Tongue (tissue), 3 donors: ENCODE measurements at places on chromosomes 4 and X. TPM values are rescaled to one million over a fixed set of nuclear protein-coding genes. Genes with fewer than 3 reads are reported as not detected.

DNA sequence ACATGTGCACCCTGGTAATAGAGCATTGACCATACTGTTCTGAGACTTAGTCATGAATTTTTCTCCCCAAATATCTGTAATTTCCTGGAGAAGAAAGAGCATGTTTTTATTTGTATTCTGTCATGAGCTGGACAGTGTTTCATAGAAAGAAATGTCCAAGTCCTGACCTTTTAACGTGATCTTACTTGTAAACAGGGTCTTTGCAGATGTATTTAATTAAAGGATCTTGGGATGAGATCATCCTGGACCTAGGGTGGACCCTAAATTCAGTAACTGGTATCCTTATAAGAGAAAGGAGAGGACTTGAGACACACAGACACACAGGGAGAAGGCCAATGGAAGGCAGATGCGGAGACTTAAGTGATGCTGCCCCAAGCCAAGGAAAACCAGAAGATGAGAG, 3.6 kb downstream of the ADGRA3 start:
- no peak for DNase-seq

DNA sequence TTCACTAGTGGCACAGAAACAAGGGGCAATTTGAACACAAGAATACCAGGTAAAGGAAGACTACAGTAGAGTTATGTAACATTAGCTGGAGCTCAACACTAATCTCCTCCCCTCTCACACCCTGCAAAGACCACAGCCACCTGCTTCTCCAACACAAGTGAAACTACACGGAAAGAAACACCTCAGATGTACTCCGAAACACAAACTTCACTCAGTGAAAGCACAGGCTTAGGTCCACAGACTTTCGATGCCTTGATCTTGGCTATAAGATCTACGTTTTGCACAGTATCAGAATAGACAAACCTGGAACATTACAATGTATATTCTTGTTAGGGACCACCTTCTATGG, 7.6 kb downstream of the ACSL1 start:
- DNase-seq, result no peak

GRCh38 chr4:107746161-107746560, 26.1 kb upstream of the PAPSS1 start:
- DNase-seq, result no peak

- DNase-seq, result no peak
Observed at GRCh38 chr4:56414135-56414670, 21.2 kb downstream of the PPAT start.

- no peak for DNase-seq
Observed at GRCh38 chrX:107561468-107562215, 66.7 kb upstream of the PRPS1 start.

DNA sequence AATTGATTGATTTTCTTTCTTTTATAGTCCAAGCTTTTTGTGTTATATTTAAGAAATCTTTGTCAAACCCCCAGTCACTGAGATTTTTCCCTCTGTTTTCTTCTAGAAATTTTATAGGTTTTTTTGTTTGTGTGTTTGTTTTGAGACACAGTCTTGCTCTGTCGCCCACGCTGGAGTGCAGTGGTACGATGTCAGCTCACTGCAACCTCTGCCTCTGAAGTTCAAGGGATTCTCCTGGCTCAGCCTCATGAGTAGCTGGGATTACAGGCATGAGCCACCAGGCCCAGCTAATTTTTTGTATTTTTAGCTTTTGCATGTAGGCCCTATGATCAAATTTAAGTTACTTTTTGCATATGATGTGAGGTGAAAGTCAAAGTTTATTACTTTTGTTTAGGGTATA, 20.9 kb upstream of the FBXW7 start:
- DNase-seq, result no peak

- DNase-seq, result no peak
Observed at GRCh38 chr4:3468154-3468553, 5.0 kb downstream of the DOK7 start.

GRCh38 chrX:126338916-126339315, 172.8 kb upstream of the DCAF12L2 start:
- DNase-seq, result peak; percentile 51

GRCh38 chrX:14956813-14957582, 83.8 kb downstream of the MOSPD2 start:
- peak; percentile 26 for DNase-seq

GRCh38 chr4:38062088-38062775, 102.0 kb downstream of the PTTG2 start:
- peak; percentile 94 for DNase-seq

DNA sequence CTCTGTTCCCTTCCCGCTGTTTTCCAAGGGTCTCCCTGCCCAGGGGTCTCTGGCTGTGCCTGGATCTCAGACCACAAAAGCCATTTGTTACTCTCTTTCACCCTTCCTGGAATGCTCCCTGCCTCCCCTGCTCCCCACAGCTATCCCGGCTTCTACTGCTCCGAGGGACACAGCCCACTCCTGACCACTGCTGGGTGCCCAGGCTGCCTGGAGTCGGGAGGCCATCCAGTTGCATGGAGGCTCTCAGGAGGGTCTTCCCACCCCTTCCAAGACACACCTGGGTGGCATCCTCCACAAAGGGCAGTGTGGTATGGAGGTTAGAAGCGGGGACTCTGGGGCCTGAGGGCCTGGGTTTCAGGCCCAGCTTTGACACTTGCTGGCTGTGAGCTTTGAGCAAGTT, 101.1 kb downstream of the PPP2R2C start:
- no peak for DNase-seq

DNA sequence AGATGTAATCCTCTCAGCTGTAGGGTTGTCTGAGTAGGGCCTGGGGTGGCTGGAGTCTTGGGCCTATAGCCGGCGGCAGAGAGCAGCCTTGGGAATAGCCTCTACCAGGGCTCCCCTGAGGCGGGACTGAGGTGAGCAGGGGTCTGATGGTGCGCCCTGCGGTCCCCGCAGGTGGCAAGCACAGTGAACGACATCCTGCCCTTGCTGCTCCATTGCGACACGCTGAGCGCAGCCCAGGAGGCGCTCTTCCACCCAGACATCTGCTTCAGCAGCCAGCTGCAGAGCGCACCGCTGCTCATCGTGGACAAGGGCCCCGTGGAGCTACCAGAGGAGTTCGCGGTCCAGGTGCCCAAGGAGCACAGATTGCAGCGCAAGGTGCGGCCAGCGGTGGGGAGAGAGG, 317.0 kb downstream of the ADGRL3 start:
- no peak for DNase-seq

GRCh38 chrX:78754917-78755316, 7.4 kb downstream of the LPAR4 start:
- no peak for DNase-seq

- peak; percentile 48 for DNase-seq
Observed at GRCh38 chr4:139416073-139416673, 37.7 kb upstream of the RAB33B start.

- no peak for DNase-seq
Observed at GRCh38 chrX:23052324-23052723, 52.6 kb downstream of the DDX53 start.

- DNase-seq, result no peak
Observed at GRCh38 chrX:41802958-41803357, 79.0 kb downstream of the GPR82 start.

- DNase-seq, result no peak
Observed at GRCh38 chr4:126358041-126358440, 1043.3 kb downstream of the FAT4 start.

GRCh38 chr4:101067383-101067782, 279.9 kb downstream of the PPP3CA start:
- DNase-seq, result no peak

- peak; percentile 29 for DNase-seq
Observed at GRCh38 chr4:86595426-86595805, 1.3 kb downstream of the PTPN13 start.

- no peak for DNase-seq
Observed at GRCh38 chr4:121255986-121256750, 92.0 kb upstream of the TNIP3 start.

- no peak for DNase-seq
Observed at GRCh38 chr4:5003918-5004317, 15.3 kb downstream of the CYTL1 start.

GRCh38 chr4:88818631-88819470, 121.2 kb upstream of the NAP1L5 start:
- DNase-seq, result peak; percentile 62

GRCh38 chr4:62075521-62075920, 875.4 kb downstream of the ADGRL3 start:
- no peak for DNase-seq

DNA sequence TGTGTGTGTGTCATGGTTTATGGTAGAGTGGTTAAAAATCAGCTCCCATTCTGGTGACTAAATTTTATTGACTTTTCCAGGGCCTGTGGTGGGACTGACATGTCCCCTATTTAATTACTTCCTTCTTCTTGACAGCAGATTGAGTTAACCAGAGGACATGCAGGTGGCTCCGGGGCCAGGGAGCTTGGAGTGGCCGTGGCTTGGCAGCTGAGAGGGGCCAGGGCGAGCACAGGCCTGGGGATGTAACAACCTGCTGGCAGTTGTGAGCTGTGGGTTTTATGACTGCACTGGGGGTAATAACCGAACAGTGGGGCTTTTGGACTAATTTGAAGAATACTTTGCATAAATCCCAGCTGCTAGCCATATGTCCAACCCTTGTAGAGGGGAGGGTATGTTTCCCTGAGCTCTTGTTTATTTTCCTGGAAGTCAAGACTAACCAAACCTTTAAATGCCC, 186.0 kb downstream of the MID1IP1 start:
- DNase-seq, result no peak

DNA sequence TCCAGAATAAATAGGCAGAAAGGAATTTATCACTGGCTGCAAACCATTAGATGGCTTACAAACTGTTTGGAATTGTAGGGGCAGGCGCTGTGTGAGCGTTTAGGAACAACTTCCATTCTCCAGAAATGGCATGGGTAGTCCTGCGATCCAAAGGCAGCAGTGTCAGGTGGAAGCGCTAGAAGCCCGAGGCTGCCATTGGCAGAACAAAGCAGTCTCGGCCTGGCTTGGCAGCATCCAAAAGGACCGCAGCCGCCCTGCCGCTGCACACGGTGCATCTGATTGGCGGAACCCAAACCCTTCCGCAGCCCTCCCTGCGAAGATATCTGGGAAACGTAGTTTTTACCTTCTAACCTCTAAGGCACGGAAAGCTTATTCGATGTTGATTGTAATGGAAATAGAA, 23.6 kb upstream of the YTHDC1 start:
- DNase-seq, result peak; percentile 87

- no peak for DNase-seq
Observed at GRCh38 chr4:11196927-11197522, 231.7 kb downstream of the HS3ST1 start.

DNA sequence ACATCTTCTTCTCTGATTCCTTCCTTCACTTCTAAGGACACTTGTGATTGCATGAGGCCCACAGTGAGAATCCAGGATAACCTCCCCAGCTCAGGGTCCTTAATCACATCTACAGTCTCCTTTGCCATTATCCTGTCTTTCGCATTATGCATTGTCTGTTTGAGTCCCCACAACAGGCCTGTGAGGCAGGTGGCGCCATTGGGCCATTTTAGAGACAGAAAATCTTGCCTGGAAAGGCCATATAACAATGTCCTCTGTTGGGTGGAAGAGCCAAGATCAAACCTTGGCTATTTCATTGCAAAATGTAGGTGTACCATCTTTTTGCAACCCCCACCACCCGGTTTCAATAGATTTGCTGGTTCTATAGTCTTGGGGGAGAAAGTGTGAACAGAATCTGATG, 11.8 kb upstream of the DCUN1D4 start:
- peak; percentile 57 for DNase-seq

GRCh38 chr4:52576961-52577623, 82.0 kb downstream of the USP46 start:
- DNase-seq, result no peak

- peak; percentile 87 for DNase-seq
Observed at GRCh38 chr4:2220016-2220630, 21.8 kb downstream of the HAUS3 start.

DNA sequence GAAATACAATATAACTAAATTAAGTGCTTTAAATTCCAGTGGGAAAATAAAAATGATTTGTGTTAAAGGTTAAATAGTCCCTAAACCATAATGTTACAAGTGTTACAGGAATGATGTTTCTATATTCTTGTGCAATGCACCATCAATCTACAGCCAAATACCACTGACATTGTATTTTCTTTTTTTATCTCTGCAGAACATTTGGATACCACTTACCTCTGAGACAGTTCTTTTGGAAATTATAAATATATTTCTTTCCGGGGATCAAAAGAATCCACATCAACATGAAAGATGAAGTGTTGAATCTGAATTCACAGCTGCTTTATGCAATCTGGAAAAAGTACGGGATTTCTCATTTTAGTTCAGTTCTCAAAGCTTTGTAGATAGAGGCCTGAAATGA, 518.3 kb upstream of the AGA start:
- no peak for DNase-seq

DNA sequence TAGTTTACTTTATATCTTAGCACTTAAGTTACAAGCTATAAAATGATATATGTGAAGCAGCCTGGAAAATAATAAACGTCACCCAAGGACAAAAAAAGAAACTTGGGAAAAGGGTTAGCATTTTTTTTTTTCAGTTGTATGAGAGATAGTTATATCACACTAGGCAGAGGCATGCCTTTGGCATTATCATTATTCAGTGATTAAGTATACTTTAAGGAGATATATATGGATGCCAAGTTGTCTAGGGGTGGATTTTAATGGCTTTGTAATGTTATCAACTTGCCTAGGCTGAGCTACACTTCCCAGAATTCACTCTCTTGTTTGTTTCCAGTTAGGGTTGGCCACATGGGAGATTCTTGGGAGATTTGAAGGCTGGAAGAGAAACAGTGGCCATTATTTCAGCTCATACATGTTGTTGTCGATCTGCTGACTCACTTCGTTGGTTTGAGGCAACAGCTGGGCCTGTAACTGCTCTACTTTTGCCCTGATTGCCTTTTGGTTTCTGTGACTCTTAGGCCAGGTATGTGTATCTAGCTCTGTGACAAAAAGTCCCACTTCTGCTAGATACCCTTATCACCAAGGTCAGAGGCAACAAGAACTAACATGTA, 11.5 kb upstream of the SRPX start:
- no peak for DNase-seq

The TLR6 gene
- total RNA-seq, result 1.9 TPM

The SMIM10L2A gene
- total RNA-seq, result 1.4 TPM

The FHIP1A gene
- total RNA-seq, result 66.0 TPM

The ADH1B gene
- 12.5 TPM for total RNA-seq

The GCNA gene
- total RNA-seq, result 3.2 TPM

The TMEM31 gene
- total RNA-seq, result not detected

The SPIN3 gene
- 15.8 TPM for total RNA-seq

The FGG gene
- not detected for total RNA-seq

The CD38 gene
- 4.4 TPM for total RNA-seq

The SMIM43 gene
- total RNA-seq, result 4.1 TPM

The VBP1 gene
- 72.4 TPM for total RNA-seq

The SPIN2A gene
- 0.41 TPM for total RNA-seq

The PAPSS1 gene
- total RNA-seq, result 55.1 TPM

The ABLIM2 gene
- 44.2 TPM for total RNA-seq

The NUDT10 gene
- 2.7 TPM for total RNA-seq

The KCNIP4 gene
- total RNA-seq, result 0.31 TPM
